ENCODE measurements at places on chromosomes 12 and 14. TPM values are rescaled to one million over a fixed set of nuclear protein-coding genes. Genes with fewer than 3 reads are reported as not detected.

Gene KLRB1
- not detected for total RNA-seq

Gene PRB2
- total RNA-seq: not detected

Gene SCARB1
- 16.4 TPM for total RNA-seq

Gene SLCO1B1
- total RNA-seq: not detected

Gene MUCL1
- total RNA-seq: not detected

Gene KRT85
- total RNA-seq: not detected

Gene SERPINA6
- not detected for total RNA-seq

Gene KLRC3
- not detected for total RNA-seq

Gene DAO
- not detected for total RNA-seq

Gene CDKN1B
- total RNA-seq: 55.0 TPM

Gene IL26
- total RNA-seq: not detected

Gene TAS2R8
- total RNA-seq: not detected

Gene NDUFA12
- 96.0 TPM for total RNA-seq

Gene HNF1A
- not detected for total RNA-seq

Gene RNASE3
- total RNA-seq: not detected

Gene RDH16
- 0.25 TPM for total RNA-seq

Gene CD4
- total RNA-seq: 0.25 TPM

Gene CCDC177
- total RNA-seq: under 0.01 TPM

Gene SERPINA9
- not detected for total RNA-seq

Gene LMO3
- total RNA-seq: 16.4 TPM

Gene AQP2
- total RNA-seq: not detected

Gene IL23A
- total RNA-seq: not detected

Gene VDR
- total RNA-seq: 2.7 TPM

Gene FAM181A
- not detected for total RNA-seq

Gene HOXC5
- not detected for total RNA-seq

Gene PPP4R3A
- 74.7 TPM for total RNA-seq

Gene BDKRB1
- 19.8 TPM for total RNA-seq

Gene CCDC196
- total RNA-seq: not detected

Gene POTEG
- not detected for total RNA-seq
